SW480 (cell line): ENCODE measurements at places on chromosomes 4 and X.

DNA sequence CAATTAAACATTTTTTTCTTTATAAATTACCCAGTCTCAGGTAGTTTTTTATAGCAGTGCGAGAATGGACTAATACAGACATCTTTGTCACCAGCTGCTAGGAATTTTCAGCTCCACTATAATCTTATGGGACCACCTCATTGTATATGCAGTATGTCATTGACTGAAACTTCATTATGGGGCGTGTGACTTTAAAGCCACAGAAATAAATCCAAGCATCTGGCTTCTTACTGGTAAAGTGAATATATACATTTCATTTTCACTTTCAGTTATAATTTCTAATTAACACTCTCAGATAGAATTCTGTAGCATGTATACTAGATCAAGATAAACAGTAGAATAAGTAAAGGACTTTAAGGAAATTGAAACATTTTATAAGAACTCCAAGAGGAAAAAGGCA, 21.9 kb downstream of the IL15 start:
- DNase-seq = no peak

- DNase-seq = no peak
Measured at GRCh38 chr4:19729886-19730651, 521.6 kb upstream of the SLIT2 start.

GRCh38 chr4:15654593-15655222, 449 bp downstream of the FBXL5 start:
- DNase-seq = peak; percentile 31

- DNase-seq = no peak
Measured at GRCh38 chr4:22014222-22014741, 65.7 kb upstream of the KCNIP4 start.

- DNase-seq = peak; percentile 46
Measured at GRCh38 chrX:118347131-118347530, 1.2 kb downstream of the WDR44 start.

DNA sequence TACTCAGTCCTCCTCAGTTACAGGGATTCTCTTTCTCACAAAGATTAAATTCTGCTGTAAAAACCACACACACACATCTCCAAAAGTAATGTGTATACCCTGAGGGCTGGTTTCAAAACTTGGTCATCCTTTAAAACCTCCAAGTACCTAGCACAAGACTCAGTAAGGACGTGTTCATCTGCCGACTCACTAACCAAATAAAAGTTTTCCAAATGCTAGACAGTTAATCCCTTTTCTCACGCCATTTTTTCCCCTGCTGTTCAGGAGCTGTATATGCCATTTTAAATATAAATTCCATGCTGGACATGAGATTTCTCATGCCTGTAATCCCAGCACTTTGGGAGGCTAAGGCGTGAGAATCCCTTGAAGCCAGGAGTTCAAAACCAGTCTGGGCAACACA, 3.9 kb upstream of the SAT1 start:
- no peak for DNase-seq

DNA sequence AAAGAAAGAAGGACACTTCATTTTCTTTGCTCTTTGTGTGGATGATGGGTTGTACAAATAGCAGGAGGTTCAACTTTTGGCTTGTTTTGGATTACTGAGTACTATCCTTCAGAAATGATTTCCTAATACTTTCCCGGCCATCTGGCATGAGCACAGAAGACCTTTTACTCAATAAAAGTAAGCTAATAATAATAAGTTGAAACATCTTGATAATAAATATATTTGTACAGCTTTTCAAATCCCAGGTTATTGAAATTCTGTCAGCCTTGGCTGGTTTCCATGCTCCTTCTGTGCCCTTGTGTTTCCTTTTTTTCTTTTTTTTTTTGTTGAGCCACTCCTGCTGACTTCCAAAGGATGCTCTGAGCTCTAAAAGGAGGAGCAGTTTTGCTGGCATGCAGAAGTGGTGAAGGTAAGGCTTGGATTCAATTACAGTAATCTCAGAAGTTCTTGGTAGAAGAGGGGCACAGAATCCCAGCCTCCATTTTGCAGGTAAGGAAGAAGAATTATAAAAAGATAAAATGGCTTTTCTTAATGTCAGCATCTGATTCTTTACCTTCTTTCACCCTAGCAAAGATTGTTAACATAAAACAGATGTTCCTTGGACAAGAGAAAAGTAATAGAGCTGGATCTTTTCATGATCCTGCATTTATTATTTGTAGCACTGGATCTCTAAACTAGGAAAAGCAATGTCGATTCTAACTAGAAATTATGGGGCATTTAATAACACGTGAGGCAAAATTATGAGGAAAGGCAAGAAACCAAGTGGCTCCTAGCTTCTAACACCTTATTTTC, 31.9 kb downstream of the REPS2 start:
- DNase-seq = no peak

DNA sequence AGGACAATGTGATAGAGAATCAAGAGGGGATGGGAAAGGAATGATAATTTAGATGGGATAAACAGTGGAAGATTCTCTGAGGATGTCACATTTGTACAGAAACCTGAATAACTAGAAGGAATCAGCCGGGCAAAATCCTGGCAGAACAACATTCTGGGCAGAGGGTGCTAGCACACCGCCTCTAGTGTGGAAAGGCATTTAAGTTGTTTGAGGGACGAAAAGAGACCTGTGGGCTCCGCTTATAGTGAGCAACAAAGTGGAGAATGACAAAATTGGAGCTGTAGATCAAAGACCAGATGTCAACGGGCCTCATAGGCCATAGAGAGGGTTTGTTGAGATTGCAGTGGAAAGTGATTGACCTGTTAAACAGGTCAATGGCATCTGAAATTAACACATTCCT, 596.0 kb upstream of the SLIT2 start:
- DNase-seq = no peak

DNA sequence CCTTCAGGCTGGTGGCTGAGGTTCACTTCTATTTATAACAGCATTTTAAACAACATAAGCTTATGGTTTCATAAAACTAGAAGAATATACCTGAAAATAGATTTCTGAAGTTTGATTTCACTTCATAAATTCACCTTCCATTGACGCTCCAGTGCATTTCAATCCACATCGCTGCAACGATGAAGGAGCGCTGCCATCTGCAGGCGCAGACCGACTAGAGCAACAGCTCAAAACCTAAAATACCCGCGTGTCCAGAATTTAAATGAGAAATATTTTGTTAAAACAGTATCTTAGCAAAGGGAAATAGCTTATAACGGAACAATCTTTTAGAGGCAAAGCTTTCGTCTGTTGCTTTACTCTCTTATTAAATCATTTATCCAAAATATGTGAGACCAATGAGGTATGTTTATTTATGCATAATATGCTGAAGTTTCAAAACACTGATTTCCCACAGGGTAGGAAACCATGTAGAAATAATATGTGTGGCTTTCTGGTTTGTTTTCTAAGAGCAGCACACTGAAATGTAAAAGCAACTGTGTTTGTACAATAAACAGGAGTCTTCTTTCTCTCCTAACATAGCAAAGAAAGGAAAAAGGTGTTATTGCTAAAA, 816.4 kb upstream of the FRG1 start:
- peak; percentile 14 for DNase-seq

DNA sequence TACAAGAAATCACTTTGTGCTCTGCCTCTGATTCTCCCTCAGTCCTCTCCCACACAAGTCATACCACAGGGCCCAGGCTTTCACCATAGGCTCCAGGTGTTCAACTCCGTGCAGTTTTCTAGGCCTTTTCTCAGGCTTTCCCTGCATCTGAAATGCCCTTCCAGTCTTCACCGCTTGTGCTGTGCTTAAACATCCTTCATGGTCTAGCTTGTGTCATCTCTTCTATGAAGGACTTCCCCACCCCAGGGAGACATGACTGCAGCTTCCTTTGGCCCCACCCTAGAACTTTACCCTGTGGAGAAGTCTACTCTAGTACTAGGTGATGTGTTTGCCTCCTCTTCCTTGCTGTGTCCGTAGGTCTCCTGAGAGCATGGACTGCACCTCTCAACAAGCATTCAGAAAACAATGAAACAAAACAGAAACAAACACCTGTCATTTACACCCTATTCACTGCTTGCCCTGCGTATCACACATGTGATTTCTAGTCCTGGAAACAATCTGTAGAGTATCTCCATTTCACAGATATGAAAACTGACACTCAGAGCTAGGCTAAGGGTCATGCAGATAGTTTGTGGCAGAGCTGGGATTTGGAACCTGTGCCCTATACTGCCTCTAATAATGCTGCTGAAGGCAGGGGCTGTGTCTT, 22.7 kb upstream of the LEF1 start:
- DNase-seq = no peak

DNA sequence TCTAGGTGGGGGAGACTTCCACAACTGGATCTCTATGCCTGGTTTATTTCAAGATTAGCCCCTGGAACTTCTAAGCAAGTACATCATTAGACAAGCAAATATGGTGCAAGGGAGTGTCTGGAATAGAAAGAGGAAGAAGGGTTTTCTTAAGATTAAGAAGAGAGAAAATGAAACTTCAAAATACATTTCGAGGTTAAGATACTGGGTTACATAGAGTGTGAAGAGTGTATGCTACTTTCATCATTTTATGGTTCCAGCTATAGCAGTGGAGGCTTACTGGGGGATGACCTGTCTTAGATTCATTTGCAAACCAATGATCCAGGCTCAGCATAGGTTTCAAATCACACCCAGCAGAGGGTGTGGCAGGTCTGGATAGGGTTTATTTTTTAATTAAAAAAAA, 144.4 kb upstream of the GATB start:
- no peak for DNase-seq

DNA sequence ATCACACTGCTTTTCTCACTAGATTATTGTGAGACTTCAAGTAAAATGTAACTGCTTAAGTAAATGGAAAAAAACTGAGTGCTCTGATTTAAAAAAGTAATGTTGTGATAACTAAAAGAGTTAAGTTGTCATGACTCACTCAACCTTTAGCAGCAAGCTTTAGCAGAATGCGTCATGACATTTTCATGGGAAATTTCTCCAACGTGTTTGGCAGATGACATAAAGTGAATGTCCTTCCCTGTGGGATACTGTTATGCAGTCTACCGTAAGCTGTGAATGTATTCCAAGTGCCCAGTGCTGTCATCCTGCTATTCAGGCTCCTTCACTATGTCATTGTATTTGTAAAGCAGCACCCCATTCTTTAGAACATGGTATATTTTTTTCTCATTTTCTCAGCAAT, 136.2 kb downstream of the CPXCR1 start:
- DNase-seq = no peak

- DNase-seq = no peak
Measured at GRCh38 chrX:101655534-101655933, 4.1 kb downstream of the ARMCX2 start.

DNA sequence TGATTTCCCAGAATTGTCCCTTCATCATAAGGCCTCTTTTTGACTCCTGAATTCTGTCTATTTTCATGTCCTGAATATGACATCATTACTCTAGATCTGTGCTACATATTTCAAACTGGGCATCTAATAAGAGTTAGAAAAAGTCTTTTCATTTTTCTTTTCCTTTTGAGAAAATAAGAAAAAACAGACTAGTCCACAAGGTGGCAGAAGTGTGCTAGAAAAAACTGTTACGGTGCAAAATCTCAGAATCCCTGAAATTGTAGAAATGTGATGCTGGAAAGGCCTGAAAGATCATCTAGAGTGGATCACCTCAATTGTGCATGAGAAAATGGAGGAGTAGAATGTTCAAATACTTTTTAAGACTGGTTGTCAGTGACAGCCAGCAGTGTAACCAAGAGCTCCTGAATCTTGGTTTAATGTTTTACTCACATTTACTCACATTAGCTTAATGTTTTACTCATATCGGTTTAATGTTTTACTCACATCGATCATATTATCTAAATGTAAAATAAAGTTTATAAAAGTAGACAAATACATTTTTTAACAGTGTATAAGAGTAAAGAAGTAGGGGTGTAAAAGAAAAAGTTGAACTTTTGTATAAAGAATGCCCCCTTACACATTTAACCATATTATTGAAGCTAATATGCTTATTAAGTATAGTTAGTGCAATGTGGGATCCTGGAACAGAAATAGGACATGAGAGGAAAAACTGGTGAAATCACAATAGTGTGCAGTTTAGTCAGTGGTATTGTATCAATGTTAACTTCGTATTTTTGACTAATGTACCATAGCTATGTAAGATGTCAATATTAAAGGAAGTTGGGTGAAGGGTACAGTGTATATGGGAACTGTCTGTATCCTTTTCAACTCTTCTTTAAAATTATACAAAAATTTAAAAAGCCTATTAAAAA, 15.2 kb downstream of the ASB11 start:
- peak; percentile 7 for DNase-seq

GRCh38 chr4:27915822-27916221, 1055.2 kb downstream of the STIM2 start:
- no peak for DNase-seq

GRCh38 chr4:13208558-13209193, 275.5 kb downstream of the RAB28 start:
- DNase-seq = no peak

- no peak for DNase-seq
Measured at GRCh38 chrX:69124108-69124507, 41.1 kb downstream of the PJA1 start.

GRCh38 chr4:138945401-138945800, 70.2 kb upstream of the NOCT start:
- DNase-seq = no peak
